ENCODE measurements at places on chromosomes 3 and 15.

GRCh38 chr15:58545307-58546065 lies 113.7 kb downstream of the LIPC start:
- DNase-seq: no peak

DNA sequence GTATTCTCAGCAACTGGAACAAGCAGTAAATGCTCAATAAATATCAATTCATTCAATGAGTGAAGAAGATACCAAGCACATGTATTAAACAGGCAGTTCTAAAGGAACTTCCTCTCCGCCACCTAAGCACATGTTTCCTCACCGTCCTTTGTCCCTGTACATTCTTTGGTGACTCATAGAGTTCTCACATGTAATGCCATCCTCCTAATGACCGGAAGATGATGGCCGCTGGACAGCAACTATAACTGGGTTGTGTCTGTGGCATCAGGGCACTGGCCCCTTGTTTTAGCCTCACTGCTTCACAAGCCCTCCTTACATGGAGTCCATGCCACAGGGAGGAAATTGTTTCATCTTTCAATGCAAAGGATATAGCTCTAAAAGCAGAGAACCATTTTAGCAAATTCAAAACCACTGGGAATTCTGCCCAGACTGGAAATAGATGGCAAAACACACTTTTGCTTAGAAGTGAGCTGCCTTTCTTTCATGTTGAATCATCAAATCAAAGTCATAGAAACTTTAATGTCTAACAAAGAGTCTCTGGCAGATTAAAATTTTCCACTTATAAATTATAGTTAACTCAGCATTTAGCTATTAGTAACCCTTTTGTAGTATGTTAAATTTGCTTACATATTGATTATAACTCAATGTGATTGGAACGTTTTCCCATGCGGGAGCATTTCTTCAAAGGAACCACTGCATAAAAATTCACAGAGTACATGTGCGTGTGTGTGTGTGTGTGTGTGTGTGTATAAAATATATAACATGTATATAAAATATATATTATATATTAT lies 74.1 kb downstream of the GAP43 start:
- DNase-seq: no peak

DNA sequence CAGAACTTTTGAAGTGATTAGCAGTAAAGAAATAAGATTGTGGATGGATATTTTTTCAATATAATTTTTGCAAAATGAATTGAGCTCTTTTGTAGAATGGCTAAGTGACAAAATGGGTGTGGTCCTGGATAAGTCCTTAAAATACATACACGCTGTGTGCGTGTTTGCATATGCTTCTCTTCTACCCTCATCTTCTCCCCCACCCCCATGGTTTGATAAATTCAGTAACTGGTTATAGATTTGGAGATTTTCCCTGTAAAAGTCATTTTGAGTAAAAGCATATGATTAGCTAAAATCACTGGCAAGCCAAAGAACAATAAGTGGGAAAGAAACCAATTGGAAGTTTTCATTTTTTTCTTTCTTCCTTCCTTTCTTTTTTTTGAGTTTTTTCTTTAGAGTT lies 453.9 kb upstream of the MDFIC2 start:
- no peak for DNase-seq

- no peak for DNase-seq
Measured at GRCh38 chr3:150372320-150372719, 35.8 kb upstream of the TSC22D2 start.

- DNase-seq: no peak
Measured at GRCh38 chr3:81952141-81952540, 190.7 kb upstream of the GBE1 start.

GRCh38 chr15:38894243-38894948 lies 329.8 kb upstream of the RASGRP1 start:
- DNase-seq: no peak

DNA sequence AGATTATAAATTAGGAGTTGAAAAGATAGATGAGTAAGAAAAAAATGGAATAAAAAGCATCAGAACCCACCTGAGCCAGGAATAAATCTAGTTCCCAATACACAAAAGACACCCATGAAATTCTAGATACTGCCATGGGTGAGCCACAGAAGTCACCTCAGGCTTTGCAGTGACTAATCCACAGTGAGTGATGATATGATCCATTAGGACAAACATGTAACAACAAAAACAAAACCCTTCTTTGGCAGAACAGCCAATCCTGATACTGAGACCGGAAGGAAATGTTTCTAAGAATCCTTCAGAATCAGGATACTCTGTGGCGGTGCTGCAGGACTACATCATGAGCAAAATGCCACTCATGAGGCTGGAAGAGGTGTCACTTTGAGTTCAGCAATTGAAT lies 15.0 kb upstream of the MINDY4B start:
- DNase-seq: no peak

DNA sequence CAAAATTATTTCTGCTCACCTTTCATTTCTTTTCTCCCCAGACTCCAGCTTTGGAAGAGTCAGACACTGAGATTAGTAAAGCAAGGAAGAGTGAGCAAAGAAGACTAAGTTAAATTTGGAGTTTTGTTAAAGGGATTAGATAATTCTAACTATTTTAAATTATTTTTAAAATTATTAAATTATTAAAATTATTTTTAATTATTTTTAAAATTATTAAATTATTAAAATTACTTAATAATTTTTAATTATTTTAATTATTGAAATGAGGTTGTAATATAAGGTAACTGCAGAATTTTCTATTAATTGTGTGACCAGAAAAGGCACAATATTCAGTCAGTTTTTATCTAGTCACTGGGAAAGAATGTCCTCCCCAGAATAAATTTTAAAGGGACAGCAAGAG lies 185.0 kb upstream of the EOMES start:
- DNase-seq: no peak

- DNase-seq: no peak
Measured at GRCh38 chr3:149031096-149031495, 39.8 kb downstream of the GYG1 start.

- DNase-seq: no peak
Measured at GRCh38 chr3:7787871-7788828, 713.5 kb upstream of the LMCD1 start.

DNA sequence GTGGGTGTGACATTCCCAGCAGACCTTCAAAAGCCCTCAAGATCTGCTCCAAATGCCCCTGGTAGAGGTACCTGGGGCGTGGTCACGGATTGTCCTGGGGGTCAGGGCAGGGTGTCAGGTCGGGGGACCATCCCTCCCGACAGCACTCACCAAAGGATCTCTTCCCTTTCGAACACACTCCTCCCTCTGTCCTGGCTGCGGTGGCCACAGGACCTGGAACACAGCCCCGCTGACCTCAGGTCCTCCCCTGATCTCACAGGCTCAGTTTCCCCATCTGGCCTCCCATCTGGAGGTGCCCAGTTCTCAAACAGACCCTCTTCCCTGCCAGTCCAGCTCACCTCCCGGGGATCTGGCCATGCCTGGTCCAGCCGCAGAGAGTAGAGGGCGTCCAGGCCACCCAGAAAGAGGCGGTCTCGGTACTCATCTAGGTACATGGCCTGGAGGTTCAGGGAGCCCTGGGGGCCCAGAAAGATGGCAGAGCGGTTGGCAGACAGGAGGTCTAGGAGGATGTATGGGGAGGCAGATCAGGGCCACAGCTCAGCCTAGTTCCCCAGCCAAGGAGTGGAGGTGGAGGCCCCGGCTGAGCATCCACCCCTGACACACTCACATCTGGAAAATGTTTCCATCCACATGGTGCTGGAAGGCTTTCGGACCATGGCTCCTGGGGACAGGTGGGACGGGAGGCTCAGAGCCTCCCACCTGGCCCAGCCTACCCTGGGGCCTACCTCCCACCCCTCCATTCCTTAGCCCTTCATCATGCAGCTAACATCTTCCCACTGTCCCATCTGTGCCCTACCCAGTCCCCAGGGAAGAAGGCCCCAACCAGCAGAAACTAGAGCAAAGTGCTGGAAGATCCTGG lies 2.3 kb downstream of the SEMA3G start:
- DNase-seq: no peak

- DNase-seq: no peak
Measured at GRCh38 chr15:100245855-100246254, 95.9 kb downstream of the ADAMTS17 start.

- no peak for DNase-seq
Measured at GRCh38 chr3:64384561-64384960, 159.3 kb upstream of the PRICKLE2 start.

DNA sequence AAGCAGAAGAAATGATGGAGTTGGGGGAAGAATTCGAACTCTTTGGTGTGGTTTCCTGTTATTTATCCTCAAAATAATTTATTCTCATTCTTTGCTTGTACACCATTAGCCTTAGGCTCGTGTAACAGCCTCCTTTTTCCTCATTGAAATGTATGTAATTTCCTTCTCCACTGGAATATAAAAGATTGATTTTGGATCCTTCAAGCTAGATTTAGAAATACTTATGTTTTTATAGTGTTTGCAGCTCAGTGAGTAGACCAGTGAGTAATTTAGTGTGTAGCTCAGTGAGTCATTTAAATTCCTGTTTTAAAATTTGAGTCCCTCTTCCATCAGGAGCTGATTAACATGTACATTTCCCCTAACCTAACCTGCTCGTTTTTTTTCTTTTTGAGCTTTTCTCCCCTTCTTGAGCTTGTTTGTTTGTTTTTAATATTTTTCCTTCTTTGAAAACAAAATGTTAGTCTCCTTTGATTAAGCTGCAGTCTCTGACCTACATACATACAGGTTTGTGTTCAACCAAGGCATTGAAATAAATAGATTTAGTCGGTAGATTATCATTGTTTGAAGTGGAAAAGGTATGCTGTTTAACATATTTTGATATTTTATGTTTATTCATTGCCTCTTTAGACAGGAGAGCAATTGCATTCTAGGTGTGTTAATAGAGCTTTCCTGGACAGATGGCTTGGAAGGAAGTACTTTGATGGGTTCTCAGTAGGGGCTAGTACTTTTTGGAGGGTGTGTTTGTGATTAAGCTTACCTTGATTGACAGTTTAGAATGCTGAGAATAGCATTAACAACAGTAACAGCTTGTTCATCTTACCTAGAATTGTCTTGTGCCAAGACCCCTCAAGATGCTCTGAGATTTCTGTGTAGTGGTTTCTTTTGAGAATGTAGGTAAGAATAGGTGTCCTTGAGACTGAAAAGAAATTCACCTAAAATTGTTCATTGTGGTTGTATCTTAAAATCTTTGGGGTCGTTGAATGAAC lies 5.9 kb downstream of the USP3 start:
- no peak for DNase-seq

DNA sequence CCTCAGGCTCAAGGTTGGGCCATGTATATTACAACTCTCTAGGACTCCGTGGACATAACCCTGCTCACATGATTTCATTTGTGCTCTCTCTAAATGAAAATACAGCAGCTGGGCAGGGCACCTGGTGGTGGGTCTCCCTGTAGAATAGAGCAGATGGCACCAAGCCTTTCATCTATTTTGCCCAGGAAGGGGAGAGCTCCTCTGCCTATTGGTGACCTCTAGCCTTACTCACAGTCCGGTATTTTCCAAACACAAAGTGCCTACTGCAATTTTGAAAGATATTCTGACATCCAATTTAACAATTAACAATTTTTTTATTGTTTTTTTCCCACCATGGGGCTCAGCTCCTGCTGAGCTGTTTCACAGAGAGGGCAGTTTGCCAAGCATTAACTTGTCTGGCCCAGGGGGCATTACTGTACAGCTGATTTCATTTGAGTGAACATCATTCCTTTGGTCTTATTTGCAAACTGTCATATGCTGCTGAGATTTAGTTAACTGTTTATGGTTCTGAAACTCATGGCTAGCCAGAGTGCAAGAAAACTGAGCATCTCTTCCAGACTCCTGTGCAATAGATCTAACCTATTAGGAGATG lies 474.0 kb downstream of the EPHB1 start:
- DNase-seq: no peak

Measured in T-helper 17 cell (primary cell).